ENCODE measurements at places on chromosomes 3 and 15.

GRCh38 chr3:45204136-45204535 is 22.0 kb downstream of the TMEM158 start:
- no peak for DNase-seq

DNA sequence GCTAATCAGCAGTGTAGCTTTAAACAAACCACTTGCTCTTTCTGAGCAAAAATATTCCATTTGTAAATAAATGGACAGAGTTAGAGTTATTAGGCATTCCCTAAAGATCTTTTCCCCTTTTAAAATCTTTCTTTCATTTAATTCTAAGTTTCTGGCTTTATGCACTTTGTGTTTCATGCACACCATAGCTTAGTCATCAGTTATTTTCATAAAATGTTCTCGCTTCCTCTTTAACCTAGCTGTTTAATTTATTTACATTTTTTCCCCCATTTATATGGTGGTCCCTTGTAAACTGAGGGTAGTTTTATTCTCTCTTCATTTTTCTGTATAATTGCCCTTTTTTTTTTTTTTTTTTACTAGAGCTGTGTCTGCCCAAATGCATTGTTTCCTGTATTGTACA is 315.0 kb upstream of the LRRFIP2 start:
- DNase-seq = no peak

GRCh38 chr15:37223089-37223488 is 122.7 kb upstream of the MEIS2 start:
- no peak for DNase-seq

- no peak for DNase-seq
Observed at GRCh38 chr15:87225436-87225835, 1031.1 kb downstream of the NTRK3 start.

GRCh38 chr3:10700821-10701220 is 115.2 kb upstream of the SLC6A11 start:
- DNase-seq = no peak

- no peak for DNase-seq
Observed at GRCh38 chr15:73232776-73233175, 136.0 kb downstream of the HCN4 start.

- no peak for DNase-seq
Observed at GRCh38 chr3:172627057-172627809, 83.6 kb downstream of the NCEH1 start.

GRCh38 chr3:36907911-36908646 is 36.8 kb downstream of the TRANK1 start:
- peak; percentile 40 for DNase-seq

GRCh38 chr3:117526470-117527079 is 817.0 kb downstream of the TUSC7 start:
- peak; percentile 56 for DNase-seq

DNA sequence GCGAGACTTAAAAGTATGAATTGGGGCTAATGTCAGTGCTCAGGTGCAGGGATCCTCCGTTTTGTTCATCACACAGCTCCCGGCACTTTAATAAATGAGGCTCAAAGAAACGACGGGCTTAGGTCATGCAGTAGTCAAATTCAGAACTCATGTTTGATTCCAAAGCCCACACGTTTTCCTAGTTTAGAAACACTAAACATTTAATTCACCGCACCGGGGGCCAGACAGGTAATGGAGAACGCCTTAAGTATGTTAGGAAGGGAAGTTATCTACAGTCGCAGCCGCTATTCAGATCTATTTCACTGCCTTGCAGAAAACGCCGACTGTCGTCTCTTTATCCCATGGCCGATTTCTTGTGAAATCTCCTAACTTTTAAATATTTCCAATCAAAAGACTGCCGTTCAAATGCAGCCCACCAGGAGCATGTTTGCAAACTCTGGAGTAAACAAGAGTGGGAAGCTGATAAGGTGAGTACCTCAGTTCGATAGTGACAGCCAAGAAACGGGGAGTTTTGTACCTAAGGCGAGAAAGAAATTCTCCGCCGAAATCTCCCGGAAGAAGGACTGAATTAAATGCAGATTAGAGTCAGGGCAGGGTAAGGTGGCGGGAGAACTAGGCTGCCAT is 569 bp downstream of the HIGD2B start:
- no peak for DNase-seq

GRCh38 chr3:33699275-33699674 is 18.8 kb downstream of the CLASP2 start:
- DNase-seq = no peak

DNA sequence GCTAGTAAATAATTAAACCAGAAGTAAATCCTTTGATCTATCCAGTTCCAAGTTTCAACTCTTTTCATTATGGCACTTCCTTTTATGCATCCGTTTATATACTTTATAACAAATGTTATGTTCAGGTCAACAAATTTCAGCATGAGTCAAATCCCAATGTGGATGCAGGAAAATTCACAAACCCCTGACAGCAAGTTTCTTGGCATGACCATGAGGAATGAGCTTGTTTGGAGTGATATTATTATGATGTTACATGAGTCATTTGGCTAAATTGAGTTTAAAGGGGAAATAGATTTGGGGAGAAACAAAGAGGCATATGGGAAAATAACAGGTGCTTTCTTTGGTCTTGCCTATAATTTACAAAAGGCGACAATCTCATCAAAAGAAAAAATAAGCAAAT is 32.1 kb upstream of the KCNMB2 start:
- no peak for DNase-seq

- DNase-seq = no peak
Observed at GRCh38 chr15:50358845-50359244, 3.8 kb upstream of the GABPB1 start.

GRCh38 chr15:94912760-94913159 is 681.4 kb downstream of the MCTP2 start:
- no peak for DNase-seq

DNA sequence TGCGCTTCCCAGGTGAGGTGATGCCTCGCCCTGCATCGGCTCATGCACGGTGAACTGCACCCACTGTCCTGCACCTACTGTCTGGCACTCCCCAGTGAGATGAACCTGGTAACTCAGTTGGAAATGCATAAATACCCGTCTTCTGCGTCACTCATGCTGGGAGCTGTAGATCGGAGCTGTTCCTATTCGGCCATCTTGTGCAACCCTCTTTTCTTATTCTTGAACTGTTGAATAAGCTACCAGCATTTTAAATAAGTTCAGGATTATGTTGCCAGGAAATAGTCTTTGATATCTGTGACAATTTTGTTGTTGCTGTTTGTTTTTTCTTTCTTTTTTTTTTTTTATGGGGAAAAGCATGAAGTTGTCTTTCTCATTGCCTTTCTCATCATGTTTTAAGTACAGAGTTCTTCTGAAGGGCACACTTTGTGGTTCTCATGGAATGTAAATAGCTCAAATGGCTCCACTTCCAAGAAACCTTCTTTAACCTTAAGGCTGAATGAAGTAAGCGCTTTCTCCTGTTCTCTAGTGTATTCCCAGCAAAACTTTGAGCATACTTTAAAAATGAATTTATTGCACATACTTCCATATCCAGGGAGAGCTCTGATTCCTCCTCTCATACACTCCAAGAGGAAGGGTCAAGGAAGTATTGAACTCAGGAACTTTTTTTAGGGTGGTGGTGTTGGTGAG is 468.0 kb upstream of the TBL1XR1 start:
- DNase-seq = no peak

GRCh38 chr3:56654460-56654859 is 28.6 kb downstream of the TASOR start:
- DNase-seq = no peak

DNA sequence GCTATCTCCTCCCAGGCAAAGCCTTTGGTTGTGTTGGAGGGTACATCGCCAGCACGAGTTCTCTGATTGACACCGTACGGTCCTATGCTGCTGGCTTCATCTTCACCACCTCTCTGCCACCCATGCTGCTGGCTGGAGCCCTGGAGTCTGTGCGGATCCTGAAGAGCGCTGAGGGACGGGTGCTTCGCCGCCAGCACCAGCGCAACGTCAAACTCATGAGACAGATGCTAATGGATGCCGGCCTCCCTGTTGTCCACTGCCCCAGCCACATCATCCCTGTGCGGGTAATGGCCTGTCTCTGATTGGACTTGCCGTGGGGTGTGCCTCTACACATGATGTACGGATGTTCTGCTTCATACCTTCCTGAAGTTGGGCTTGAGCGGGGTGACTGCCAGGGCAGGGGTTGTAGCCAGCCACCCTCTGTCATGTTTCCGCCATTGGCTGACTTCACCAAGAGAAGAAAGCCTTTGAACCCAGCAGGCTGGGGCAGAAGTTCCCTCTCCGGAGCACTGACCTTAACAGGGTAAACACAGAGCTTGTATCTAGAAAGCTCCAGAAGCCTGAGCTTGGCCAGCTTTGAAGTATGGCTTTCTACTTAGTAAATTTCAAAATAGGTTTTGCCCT is 13.4 kb downstream of the ALAS1 start:
- no peak for DNase-seq

GRCh38 chr15:61144055-61144454 is 85.0 kb downstream of the RORA start:
- no peak for DNase-seq

DNA sequence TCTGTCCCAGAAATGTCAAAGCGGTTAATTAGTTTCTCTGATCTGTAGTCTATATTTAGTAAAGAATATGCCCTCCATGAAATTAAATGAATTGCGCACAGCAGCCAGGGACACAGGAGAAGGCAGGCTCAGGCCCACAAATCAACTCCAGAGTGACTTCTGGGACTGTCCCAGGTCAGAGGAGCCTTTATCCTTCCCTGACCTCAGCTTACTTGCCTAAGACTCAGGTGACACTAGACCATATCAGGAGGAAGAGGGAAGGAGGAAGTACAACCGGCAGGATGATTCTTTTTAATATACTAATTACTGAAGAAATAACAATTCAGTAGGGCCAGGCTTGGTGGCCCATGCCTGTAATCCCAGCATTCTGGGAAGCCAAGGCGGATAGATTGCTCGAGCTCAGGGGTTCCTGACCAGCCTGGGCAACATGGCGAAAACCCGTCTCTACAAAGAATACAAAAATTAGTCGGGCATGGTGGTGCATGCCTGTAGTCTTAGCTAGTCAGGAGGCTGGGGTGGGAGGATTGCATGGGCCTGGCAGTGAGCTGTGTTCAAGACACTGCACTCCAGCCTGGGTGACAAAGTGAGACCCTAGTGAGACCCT is 1.8 kb upstream of the GPR15 start:
- no peak for DNase-seq

GRCh38 chr3:64399205-64399800 is 174.0 kb upstream of the PRICKLE2 start:
- peak; percentile 39 for DNase-seq

GRCh38 chr15:83747718-83748110 is 93.8 kb downstream of the ADAMTSL3 start:
- DNase-seq = no peak

DNA sequence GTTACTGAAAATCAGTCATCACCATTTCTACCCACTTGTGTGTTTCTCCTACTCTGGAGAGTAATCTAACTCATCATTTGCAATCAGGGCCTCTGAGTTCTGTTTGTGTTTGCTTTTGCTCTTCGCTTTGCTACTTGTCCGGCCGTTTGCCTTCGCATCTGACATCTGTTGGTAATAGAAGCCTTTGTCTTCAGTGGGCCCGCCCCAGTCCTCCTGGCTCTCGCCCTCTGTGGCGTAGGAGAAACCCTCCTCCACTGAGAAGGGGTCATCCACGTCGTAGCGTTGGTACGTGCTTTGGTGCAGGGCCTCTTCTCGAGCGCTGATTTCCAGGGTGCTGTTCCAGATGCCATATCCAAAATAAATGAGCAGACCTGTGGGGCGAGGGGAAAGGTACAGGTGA is 48.3 kb downstream of the CLDN11 start:
- no peak for DNase-seq

GRCh38 chr3:111590143-111590491 is 5.0 kb downstream of the ZBED2 start:
- DNase-seq = no peak

DNA sequence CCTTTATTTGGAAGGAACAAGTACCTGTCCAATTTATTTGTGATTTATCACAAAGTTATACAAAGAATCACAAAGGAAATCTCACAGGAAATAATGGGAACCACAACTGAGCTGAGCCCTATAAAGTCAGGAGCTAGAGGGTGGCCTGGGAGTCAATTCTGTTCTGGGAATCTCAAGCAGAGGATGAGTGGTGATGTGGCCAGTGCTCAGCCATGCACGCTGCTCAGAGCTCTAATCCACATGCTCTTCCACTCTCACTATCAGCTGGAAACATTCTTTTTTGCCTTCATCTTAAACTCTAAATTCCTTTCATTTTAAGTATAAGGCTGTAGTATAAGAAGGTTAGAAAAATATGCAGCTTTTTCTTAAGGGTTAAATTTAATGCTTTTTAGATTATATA is 36.6 kb downstream of the UACA start:
- DNase-seq = no peak

- DNase-seq = no peak
Observed at GRCh38 chr3:48650723-48651122, 12.0 kb downstream of the CELSR3 start.

DNA sequence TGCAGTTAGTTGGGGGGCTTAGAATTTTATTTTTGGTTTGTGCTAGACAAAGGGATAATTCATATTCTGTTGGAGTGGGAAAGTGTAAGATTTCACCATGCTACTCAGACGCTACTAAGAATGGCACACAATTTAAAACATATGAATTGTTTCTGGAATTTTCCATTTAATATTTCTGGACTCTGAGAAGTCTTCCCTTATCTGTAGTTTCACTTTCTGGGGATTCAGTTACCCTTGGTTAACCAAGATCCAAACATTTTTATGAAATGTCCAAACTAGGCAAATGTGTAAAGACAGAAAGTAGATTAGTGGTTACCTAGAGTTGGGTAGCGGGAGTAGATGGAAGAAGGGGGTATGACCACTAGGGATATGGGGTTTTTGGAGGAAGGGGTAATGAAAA is 53.1 kb downstream of the TCF12 start:
- DNase-seq = no peak

GRCh38 chr15:64333986-64334929 is 21.7 kb downstream of the CSNK1G1 start:
- DNase-seq = no peak

GRCh38 chr3:13533885-13534301 is 15.0 kb upstream of the FBLN2 start:
- DNase-seq = no peak

GRCh38 chr3:94179059-94179458 is 116.2 kb downstream of the NSUN3 start:
- DNase-seq = no peak

- no peak for DNase-seq
Observed at GRCh38 chr3:78809966-78810365, 957.8 kb downstream of the ROBO1 start.

GRCh38 chr3:133295199-133295901 is 104.5 kb upstream of the BFSP2 start:
- DNase-seq = no peak

DNA sequence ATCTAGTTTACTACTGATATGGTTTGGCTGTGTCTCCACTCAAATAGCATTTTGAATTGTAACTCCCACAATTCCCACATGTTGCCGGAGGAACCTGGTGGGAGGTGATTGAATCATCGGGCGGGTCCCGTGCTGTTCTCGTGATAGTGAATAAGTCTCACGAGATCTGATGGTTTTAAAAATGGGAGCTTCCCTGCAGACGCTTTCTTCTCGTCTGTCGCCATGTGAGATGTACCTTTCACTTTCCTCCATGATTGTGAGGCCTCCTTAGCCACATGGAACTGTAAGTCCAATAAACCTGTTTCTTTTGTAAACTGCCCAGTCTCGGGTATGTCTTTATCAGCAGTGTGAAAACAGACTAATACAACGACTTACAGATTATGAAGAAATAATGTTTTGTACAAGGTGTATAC is 35.6 kb upstream of the PYDC2 start:
- no peak for DNase-seq

GRCh38 chr15:42344763-42345162 is 14.5 kb upstream of the CAPN3 start:
- no peak for DNase-seq

- DNase-seq = no peak
Observed at GRCh38 chr3:12953201-12953995, 112.0 kb upstream of the RPL32 start.

- no peak for DNase-seq
Observed at GRCh38 chr3:13687517-13687943, 138.6 kb downstream of the FBLN2 start.
